ENCODE measurements at places on chromosomes 1 and 21.

- no peak for DNase-seq
These were observed 9.9 kb upstream of the F3 start for GRCh38 chr1:94551449-94551848.

- DNase-seq = no peak
These were observed 2.1 kb downstream of the TIE1 start for GRCh38 chr1:43302721-43303470.

DNA sequence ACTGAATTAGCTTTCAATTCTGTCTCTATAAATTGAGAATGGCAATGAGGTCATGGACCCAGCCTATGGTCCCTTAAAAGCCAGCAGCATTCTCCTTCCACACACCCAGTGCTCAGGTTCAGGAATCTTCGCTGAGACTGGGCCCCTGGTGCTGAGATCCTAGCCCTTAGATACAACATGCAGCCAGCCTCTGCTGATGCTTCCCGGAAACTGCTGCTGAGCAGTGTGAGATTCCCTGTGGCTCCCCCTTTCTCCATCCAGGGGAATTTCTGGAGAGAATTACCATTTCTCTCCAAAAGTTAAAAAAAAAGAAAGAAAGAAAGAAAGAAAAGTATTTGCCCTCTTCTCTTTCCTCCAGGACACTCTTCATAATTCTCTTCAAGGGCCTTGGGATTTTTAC lies 31.7 kb upstream of the RALGPS2 start:
- DNase-seq = no peak

- DNase-seq = no peak
These were observed 96.4 kb upstream of the KCNJ6 start for GRCh38 chr21:38012672-38013071.

DNA sequence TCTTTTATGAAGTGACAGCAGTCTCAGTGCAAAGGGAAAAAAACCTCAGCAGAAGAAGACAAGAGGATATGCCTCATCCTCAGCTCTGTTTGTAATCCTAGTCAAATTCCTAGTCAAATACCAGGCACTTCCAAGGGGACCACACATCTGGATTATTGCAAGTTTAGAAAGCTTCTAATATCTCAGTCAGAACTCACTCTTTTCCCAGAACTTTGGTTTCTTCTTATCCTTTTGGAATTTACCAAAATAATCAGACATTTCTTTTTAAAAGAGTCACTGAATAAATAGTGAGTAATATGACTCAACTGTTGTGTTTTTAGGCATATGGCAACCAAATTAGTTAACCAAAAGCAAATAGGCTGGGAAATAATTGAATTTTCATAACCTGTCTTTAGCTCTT lies 47.8 kb downstream of the PRRX1 start:
- no peak for DNase-seq

DNA sequence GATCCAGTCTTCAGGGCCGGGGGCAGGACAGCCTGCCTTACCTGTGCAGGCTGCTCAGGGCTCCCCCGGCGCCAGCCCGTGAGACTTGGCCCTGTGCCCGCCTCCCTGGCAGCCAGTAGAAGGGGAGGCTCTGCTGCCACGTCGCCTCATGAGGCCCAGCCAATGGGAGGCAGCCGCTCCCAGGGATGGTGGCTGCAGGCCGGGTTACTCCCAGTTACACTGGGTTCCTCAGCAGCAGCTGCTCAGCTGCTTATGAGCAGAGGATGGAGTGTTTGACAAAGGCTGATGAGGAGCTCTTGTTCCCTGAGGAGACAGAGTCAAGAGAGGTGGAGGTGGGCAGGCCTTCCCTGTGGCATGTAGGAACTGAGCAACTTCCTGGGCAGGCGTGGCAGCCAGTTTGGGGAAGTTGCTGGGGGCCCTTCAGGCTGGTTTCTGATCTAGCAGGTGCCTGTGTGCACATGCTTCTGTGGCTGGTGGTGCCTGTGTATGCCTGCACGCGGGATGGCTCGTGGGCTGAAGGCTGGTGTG lies 5.5 kb downstream of the MFSD2A start:
- peak; percentile 87 for DNase-seq

- DNase-seq = peak; percentile 21
These were observed 10.6 kb upstream of the GADD45A start for GRCh38 chr1:67674260-67675011.

DNA sequence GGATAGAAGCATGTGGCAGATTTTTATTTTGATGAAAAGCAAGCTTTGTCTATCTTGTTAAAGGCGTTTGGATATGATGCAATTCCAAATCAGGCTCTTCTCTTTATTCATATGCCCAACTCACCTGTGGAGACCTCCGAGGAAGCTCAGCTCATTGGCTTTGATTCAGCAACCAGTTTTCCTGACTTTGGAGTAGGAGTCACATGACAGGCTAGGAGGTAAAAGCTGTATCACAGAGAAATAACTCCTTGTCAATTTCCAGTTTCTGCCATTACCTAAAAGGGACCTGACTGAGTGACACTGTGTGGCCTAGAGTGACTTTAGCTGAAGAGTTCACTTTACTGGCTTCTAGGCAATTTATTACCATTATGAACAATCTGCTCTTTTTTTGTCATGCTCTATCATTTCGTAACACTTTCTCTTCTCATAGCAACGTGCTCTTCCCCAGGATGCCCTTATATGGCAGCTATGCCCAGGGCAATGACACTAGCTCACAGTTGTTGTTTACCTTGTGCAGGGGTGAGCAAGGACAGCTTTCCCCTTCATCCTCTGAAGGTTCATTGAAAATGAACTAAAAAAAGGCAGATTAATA lies 107.2 kb downstream of the KCNK1 start:
- peak; percentile 6 for DNase-seq

GRCh38 chr1:183454377-183454776 lies 17.9 kb upstream of the SMG7 start:
- DNase-seq = no peak

- peak; percentile 32 for DNase-seq
These were observed 504 bp upstream of the SDHC start for GRCh38 chr1:161313554-161314200.

GRCh38 chr1:179776831-179777230 lies 33.7 kb downstream of the FAM163A start:
- DNase-seq = no peak

DNA sequence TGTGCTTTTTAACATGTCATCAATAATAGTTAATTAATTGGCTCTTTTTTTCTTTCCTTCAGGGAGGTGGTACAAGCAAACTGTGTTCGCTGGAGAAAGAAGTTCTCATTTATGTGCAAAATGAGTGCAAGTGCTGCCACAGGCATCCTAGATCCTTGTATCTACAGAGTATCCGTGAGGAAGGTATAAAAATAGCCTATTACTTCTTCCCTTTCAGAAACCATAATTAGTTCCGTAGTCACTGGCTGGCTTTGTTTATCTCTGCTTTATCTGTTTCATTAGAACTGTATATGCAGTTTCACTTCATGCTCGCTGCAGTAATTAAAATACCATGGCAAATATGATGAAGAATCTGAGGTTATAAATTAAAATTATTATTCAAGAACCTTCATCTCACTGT lies 40.6 kb downstream of the EEIG2 start:
- DNase-seq = no peak

DNA sequence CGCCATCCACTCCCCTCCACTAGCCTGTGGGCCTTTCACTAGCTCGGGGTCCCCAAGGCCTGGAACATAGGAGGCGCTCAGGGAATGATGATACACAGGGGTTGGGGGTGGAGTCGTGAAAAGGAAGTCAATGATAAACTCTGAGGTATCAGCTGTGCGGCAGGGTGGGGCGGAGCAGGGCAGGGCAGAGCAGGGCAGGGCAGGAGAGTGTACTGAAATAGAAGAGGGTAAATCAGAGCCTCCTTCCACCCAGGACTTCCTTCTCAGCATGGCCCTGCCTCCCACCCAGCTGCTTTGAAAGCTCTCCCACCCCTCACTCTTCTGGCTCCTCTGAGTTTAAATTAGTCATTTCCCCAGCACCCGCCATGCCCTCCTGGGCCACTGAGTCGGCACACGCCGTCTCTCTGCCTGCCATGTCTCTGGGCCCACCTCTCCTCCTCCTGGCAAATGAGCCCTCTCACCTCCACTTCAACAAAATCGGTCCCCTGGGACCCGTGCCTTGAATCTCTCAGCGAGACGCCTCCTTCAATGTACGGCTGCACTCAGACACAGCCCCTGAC lies 16.9 kb downstream of the CAPZB start:
- DNase-seq = peak; percentile 80

DNA sequence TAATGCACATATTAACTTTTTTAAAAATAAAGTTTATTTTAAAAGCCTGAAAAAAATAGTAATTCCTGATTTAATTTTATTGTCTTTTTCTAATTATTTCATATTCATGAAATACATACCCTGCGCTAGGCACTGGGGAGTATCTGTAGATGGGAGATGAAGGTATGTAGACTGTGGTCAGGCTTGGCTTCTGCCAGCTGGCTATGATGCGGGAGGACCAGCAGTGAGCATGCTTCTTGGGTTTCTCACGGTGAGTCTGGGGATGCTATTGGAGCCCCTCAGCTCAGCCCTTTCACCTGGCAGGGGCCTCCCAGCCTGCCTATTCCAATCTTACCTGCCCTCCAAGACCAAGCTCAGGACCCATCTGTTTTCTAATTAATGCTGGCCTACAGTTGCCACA lies 138.4 kb downstream of the NOS1AP start:
- DNase-seq = no peak

- DNase-seq = no peak
These were observed 52.0 kb upstream of the LYPLAL1 start for GRCh38 chr1:219121679-219122078.

GRCh38 chr21:39452207-39452969 lies 618 bp downstream of the SH3BGR start:
- DNase-seq = no peak

GRCh38 chr1:212565571-212566305 lies 42.8 kb upstream of the ATF3 start:
- DNase-seq = peak; percentile 22

GRCh38 chr1:172477741-172478140 lies 33.9 kb upstream of the PIGC start:
- no peak for DNase-seq

- DNase-seq = no peak
These were observed 198.7 kb upstream of the PTBP2 start for GRCh38 chr1:96522927-96523326.

DNA sequence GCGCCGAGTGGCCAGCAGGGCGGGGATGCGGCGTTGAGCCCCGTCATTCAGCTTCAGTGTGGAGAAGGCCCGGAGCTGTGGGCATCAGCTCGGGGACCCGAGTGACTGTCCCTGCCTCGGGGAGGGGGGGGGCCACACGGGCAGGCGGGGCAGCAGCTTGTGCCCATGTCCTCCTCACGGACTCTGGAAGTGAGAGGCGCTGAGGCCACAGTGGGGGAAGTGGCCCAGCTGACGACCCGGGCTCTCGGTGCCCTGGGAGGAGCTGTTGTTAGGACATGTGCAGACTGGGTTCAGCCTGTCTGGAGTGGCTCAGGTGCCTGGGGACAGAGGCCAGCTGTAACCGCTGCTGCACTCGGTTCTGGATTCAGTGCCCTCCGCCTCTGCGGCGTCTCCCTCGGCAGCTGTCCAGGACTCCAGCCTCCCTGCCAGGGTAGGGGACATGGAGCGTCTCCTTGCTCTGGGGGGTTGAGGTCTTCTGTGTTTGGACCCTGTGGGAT lies 71.1 kb downstream of the SKI start:
- DNase-seq = peak; percentile 48

DNA sequence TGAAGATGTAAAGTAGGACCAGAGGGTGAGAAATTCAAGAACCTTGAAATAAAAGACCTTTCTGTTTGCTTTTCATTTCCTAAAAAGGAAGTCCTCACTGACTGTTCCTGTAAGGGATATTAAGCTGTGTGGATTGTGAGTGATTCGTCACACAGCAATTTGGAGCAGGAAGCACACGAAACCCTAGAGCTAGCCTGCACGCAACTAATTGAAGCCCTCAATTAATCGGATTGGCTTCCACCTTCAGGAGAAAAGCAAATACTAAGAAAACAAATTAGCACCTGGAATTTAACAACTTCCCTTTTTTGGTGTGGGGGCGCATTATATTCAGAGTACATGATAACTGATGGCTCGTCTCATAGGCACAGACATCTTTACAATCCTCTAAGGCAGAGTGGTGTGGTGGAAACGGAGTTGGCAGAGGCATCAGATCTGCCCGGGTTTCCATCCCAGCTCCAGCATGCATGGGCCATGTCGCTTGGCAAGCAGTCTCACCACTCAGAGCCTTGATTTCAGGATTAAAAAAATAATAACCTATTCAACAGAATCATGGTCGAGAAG lies 95.2 kb downstream of the KCNJ15 start:
- DNase-seq = peak; percentile 21

- peak; percentile 83 for DNase-seq
These were observed 37.0 kb downstream of the MIA3 start for GRCh38 chr1:222654849-222655248.

DNA sequence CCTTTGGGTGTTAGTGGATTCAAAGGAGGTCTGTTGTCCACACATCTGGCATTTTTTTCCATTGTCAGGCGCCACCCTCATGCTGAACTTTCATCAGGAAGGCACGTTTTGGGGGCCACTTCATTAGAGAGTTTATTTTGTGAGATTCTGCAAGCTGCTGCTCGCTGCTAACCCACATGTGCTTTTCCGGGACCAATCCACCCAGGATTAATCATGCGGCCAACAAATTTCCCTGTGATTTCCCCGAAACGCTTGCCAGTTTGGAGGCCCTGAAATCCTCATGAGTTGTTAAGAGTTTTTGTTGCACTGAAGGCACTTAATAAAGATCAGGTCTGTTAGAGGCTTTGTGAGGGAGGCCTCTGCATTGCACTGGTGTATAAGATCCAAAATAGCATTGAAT lies 2.4 kb downstream of the PDPN start:
- no peak for DNase-seq

GRCh38 chr1:94734963-94735901 lies 84.9 kb upstream of the SLC44A3 start:
- DNase-seq = peak; percentile 79

DNA sequence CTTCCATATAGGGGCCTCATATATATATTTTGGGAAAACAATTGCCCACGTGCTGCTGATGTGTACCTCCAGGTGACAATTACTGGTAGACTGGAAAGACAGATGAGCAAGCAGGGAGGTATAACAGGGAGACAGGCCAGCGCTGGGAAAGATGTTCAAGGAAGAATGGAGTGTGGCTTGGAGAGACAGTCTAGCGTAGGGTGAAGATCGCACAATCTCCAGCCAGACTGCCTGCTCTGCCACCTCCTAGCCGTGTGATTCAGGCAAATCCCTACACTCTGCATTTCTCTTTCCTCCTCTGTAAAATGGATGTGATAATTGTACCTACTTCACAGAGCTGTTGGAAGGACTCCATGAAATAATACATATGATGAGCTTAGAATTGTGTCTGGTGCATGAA lies 66.1 kb downstream of the TMCO4 start:
- no peak for DNase-seq

- no peak for DNase-seq
These were observed 30.4 kb downstream of the RRP1 start for GRCh38 chr21:43819511-43820405.

GRCh38 chr1:89260566-89261255 lies 11.9 kb downstream of the GBP5 start:
- no peak for DNase-seq

GRCh38 chr1:2582391-2582790 lies 4.2 kb upstream of the PRXL2B start:
- DNase-seq = peak; percentile 86

GRCh38 chr1:155392898-155393411 lies 72.3 kb downstream of the RUSC1 start:
- no peak for DNase-seq

Measured in suppressor macrophage (primary cell).